ENCODE measurements at places on chromosomes 5 and 9.

DNA sequence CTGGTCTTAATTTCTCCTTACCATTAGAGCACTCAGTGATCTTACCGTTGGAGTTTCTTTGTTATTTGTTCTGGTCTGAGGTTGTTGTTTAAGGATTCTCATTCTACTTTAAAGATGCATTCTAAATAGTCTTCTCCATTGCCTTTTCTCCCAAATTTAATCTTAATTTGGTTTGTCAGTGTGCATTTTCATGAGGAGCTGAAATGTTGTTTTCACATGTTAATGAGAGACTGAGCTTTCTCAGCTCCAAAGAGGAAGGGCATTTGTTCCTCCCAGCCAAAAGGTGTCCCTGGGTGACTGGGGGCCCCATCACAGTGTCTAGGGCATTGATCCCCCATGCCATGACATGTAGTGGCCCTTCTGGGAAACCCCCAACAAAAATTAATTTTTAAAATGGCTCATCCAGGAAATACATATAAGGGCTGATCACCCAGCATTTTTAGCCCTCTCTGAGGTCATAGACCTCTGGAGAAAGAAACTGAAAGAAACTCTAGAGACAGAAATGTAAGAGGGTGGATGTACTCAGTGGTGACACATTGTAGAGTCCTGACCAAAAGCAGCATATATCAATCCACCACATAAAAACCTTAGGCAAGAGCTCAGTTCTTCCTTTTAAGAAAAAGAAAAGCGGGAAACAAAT lies 240.4 kb upstream of the RAI14 start:
- DNase-seq: no peak

DNA sequence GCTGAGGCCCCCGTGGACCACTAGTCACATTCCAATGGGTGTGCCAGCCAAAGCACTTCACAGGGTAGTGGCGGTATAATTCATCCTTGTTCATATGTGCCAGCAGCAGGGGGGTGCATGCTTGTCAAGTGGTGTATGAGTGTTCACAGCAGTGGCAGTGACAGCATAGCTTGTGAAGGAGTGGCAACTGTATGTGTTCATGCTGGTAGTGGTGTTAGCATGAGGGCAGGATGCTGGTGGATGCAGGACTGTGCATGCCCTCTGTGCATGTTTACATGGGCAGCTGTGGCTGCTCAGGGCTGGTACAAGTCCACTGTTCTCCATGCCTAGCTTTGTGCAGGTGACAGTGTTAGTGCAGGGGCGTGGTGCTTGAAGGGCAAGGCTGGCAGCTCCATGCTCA lies 253.4 kb upstream of the DMAC1 start:
- no peak for DNase-seq

GRCh38 chr5:142014911-142015584 lies 2.2 kb upstream of the GNPDA1 start:
- no peak for DNase-seq

DNA sequence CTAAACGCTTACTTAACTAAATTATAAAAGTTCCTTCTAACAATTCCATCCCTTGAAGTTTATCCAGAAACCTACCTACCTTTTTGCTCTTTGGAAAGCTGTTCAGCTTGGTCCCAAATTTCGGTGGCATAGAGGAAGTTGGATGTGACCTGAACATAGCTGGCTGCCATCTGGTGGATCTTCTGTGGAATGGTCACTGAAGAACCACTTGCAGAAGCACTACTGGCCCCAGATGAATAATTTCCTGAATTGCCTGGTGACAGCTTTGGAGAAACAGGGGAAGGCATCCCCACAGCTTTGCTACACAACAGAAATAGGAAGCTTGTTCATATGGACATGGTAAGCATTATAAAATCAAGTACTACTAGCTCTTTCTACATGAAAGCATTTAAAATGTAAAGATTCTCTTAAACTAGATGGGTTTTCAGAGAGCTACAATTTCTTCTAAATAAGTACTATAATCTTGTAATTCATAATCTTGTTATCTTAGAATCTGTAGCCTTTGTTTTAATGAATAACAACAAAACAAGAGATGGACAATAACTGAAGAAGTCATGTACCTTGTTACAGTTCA lies 9.9 kb downstream of the LEAP2 start:
- DNase-seq: no peak
